ENCODE measurements at places on chromosomes 7 and 10. TPM values are rescaled to one million over a fixed set of nuclear protein-coding genes. Genes with fewer than 3 reads are reported as not detected.

DNA sequence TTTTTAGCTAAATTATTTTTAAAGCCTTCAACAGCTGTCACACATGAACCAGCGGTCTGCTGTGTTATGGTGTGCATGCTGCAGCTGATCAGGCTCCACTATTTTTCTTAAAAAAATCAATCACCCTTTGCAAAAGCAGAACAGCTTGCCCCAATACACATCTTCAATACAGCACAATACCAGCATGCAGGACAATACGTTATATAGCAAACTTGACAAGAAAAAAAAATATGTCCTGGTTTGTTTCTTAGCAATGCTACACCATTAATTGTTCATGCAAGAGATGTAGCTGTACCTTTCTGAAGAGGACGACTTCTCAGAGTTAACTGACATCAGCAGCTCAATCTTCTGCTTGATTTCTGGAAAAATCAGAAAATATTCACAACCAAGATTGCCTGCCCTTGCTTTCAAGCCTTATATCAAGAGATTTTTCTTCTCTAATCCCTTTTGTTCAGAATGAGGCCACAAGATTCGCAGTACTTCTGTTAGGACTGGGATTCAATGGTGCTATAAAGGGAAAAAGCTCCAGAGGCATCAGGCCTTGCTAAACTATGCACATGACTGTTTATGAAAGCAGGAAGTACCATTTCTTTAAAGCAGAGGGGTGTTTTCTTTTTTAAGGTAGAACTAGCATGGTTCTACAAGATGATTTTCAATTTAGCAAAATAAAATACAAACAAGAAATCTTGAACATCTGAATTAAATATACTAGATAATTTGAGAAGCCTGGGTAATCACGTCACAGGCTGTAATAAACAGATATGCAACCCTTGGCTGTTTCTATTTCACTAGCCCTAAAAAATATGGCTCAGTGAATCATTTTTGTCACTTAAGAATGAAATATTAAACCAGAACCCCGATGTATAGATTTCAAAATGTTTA, 120.0 kb downstream of the SRPK2 start:
- DNase-seq, result peak; percentile 82

DNA sequence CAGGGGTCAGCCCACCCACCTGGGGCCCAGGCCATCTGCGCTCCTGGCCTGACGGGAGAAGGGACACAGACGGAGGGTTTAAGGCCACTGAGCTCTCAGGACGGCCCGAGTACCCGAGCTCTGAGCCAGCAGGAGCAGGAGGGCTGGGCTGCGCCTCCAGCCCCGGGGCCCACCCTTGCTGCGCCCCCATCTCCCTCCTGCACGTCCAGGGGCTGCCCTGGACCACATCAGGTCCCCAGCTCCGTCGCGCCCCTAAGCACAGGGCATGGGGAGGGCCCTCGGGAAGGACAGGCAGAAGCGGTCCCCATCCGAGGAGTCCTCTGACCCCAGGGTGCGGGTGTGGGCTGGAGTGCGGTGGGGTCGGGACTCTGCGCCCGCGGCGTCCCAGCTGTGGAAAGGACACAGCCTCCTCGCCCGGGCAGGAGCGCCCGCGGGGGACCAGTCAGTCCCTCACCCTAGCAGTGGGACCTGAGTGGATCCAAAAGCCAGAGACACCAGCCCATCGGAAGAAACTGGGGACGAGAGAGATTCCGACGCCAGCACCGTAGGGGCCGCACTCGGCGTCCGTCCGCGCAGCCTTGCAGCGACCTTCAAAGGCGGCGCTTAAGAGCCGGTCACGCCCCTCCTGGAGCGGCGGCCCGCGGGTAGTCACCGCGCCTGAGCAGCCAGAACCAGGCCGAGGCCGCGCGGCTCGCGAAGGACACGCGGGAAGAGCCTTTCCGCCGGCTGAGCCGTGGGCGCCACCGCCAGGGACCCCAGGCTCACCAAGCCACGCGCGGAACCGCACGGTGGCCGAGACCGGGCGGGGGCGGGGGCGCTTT, 15.9 kb downstream of the CAMK2B start:
- peak; percentile 47 for DNase-seq

Gene UCMA
- total RNA-seq, result not detected

Gene CFAP43
- total RNA-seq, result not detected

Gene FAM25C
- not detected for total RNA-seq

DNA sequence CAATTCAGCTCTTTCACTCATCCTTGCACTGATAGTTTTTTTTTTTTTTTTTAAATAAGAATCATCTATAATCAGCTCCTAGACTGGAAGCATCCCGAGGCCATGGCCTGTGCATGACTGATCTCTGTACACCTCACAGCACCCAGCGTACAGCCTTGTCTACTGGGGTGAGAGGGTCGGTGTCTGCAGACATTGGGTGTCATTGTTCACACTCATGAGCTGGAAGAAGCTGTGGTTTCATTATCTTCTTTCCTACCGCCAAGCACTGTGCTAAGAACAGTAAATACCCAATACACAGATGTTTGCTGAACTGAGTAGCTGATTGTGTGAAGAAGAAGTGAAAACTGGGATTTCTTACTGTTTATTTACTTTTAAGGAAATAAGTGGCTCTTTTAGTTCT, 123.6 kb downstream of the CLEC2L start:
- DNase-seq, result no peak

Gene SPDYE11
- total RNA-seq, result 0.08 TPM

Gene HOXA2
- total RNA-seq, result 0.42 TPM

- DNase-seq, result no peak
Measured at GRCh38 chr7:36615852-36616540, 108.3 kb downstream of the AOAH start.

DNA sequence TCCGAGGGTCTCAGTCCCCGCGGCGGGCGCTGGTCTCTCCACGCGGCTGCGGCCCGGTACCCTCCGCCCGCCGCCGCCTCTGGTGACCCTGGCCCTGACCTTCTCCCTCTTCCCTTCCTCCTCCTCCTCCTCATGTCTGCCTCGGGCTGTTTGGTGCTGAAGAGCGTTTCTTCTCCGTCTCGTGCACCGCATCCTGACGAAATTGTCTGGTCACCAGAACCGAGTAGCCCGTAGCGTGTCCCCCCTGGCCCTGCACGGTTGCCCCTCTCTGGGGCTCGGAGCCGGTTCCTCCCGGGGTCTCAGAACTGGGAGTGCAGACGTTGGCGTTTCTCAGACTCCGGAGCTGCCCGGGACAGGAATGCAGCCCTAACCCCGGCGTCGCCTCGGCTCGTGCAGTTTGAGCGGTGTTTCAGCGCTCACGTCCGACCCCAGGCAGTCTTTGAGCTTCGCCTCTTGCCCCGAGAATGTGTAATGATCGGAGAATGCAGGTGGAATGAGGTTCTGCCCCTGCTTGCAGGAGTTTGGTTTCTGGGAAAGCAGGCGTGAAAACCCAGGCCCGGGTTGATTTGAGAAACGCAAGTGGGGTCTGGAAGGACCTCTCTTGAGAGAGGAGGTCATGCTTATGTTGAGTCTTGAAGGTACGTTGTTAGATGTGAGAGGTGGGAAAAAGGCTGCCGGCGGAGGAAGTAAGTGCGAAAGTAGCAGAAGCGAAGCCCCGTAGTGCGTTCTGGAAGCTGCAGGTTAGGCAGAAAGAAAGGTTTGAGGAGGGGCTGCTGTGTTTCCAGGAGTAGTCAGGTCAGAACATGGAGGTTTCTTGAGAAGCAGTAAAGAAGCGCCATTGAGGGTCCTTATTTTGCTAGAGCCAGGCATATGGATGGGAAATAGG, 743 bp downstream of the RBM17 start:
- DNase-seq, result no peak

GRCh38 chr10:73083221-73083620, 13.4 kb downstream of the P4HA1 start:
- no peak for DNase-seq

GRCh38 chr10:72077275-72077990, 10.9 kb downstream of the SPOCK2 start:
- DNase-seq, result no peak

- no peak for DNase-seq
Measured at GRCh38 chr10:117462424-117462792, 80.1 kb upstream of the EMX2 start.

GRCh38 chr10:105691811-105692210, 1050.7 kb downstream of the SORCS3 start:
- no peak for DNase-seq

Gene ALDH18A1
- total RNA-seq, result 56.5 TPM

Gene NCF1
- total RNA-seq, result not detected

- DNase-seq, result no peak
Measured at GRCh38 chr7:108103558-108104298, 26.4 kb downstream of the LAMB4 start.

DNA sequence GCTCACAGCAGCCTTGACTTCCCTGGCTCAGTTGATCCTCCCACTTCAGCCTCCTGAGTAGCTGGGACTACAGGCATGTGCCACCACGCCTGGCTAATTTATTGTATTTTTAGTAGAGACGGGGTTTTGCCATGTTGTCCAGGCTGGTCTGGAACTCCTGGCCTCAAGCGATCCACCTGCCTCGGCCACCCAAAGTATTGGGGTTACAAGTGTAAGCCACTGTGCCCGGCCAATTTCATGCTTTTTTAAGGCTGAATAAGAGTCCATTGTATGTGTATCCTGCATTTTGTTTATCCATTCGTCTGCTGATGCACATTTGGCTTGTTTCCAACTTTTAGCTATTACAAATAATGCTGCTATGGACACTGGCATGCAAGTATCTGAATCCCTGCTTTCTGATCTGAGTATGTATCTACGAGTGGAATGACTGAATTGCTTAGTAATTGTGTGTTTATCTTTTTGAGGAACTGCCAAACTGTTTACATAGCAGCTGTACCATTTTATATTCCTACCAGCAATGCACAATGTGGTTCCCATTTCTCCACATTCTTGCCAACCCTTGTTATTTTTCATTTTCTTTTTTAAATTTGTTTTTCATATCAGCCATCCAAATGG, 37.3 kb upstream of the TPST1 start:
- peak; percentile 22 for DNase-seq

DNA sequence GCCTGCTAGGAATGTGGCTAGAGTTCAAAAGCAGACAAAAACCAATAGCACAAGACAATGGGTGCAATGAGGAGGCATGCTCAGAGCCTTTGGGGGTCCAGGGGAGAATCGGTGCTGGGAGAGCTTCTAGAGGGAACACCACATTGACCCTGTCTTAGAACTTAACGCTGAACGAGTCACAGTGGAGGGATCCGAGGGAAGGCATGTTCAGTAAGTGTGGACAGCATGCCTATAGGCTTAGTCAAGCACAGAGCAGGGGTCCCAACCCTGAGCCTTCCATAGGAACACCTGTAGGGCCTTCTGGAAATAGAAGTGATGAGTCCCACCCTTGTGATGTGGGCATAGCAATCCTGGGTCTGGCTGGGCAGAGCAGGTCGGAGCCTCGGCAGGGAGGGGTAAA, 148.7 kb downstream of the PKD1L1 start:
- DNase-seq, result no peak

DNA sequence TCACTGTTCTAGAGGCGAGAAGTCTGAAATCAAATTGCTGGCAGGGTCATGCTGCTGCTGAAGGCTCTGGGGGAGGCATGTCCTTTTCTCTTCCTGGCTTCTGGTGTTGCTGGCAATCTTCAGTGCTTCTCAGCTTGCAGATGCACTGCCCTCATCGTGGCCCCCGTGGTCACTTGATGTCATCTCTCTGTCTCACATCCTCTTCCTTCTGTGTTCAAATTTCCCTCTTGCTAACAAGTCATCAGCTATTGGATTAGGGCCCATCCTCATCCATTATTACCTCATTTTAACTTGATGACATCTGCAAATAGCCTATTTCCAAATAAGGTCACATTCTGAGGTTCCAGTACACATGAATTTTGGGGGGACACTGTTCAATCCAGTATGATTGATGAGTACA, 36.6 kb upstream of the SRGN start:
- DNase-seq, result peak; percentile 25

- peak; percentile 40 for DNase-seq
Measured at GRCh38 chr7:98288064-98288823, 6.8 kb downstream of the BRI3 start.

Gene CXCL12
- total RNA-seq, result 8.1 TPM

DNA sequence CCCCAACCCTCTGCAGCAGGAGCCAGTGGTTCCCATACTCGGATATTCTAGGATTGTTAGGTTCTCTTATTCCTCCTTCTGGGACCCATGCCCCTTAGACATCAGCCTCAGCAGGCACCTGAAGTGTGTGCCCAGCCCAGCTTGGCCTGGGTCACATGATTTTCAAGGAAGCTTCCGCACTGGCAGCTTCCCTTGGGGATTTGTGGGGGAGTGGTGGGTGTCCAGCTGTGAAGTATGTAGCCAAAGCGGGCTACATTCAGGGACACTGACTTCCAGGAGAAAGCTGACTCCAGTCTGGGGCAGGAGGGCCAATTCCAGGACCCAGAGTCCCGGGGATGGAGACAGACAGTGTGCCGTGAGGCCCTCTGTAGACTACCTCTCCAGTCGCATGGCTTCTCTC, 1.3 kb downstream of the LDB1 start:
- DNase-seq, result peak; percentile 57

DNA sequence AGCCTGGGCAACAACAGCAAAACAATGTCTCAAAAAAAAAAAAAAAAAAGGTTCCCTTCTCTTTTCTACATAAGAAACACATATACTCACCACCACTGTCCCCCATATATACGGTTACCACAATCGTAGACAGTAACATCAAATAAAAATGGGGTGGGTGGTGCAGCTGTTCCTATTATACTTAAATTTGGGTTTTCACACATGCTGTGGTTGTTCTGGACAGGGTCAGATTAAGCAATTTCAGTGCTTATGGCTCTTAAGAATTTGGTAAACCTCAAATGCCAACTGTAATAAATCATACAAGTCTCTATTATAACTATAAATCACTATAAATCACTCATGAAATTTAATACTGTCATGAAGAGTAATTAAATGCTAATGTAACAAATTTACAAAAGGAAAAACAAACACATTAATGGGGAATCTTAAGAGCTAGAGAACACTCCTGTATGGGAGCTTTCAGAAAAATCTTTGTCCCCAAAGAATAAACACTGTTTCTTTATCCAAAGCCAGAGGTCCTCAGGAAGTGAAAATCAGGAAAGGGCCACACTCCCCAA, 143.6 kb downstream of the GLI3 start:
- DNase-seq, result peak; percentile 57

Gene PHF14
- total RNA-seq, result 63.6 TPM

DNA sequence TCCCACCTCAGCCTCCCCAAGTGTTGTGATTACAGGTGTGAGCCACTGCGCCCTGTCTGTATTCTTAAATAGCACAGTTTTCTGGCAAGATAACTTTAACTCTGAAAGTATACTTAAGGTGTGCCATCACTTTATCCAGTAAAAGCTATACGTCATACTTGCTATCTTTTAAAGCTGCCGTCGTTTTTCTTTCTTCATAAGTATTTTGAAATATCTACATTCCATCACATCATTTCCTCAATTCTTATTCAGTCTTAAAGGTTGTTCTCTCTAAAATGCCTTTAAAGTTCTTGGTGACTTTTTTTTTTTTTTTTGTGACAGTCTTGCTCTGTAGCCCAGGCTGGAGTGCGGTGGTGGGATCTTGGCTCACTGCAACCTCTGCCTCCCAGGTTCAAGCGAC, 34.7 kb downstream of the PTPN12 start:
- DNase-seq, result no peak
